ENCODE measurements at places on chromosomes 3 and 15. TPM values are rescaled to one million over a fixed set of nuclear protein-coding genes. Genes with fewer than 3 reads are reported as not detected.

DNA sequence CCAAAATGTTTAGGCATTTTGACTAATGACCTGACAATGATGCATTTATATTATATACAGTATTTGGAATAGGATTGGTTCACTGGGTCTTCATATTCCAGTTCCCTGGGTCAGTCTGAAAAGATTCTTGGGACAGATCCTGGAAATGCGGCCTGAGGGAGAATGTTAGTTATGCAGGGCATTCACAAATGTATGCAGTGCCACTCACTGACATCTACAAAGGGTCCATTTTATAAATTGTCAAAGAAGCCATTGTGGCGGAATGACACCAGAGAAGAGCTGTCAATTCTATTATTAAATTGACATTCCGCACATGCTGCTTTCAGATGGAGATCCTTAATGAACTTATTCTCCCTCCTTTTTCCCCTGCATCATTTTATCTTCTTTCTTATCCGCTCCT, 176.6 kb downstream of the VGLL3 start:
- no peak for DNase-seq

DNA sequence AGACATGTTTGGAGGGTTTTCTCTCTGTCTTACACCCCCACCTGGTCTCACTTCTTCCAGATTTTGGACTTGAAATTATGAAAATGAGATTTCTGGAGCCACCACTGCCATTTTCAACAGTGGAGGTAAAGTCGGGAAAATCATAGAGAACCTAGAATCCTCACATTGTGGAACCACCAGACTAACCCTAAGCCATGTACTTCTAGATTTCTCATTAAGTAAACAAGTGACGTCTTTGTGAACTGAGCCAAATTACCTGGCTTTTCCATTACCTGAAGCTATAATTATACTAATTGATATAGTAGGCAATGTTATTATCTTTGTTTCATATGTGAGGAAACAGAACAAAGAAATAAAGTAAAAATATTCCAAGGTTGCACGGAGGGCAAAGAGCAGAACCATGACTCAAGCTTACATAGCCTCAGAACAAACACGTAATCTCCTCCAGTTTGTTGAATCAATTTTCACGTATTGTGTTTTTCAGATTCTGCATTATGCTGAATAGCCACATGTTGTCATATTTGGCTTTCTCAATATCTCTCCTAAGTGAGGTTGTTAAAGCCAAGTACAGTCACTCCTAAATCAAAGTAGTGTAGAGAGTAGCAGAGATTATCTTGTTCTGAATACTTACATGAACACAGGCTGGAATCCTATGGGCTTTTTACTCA, 101.3 kb upstream of the CMC1 start:
- DNase-seq = peak; percentile 73

DNA sequence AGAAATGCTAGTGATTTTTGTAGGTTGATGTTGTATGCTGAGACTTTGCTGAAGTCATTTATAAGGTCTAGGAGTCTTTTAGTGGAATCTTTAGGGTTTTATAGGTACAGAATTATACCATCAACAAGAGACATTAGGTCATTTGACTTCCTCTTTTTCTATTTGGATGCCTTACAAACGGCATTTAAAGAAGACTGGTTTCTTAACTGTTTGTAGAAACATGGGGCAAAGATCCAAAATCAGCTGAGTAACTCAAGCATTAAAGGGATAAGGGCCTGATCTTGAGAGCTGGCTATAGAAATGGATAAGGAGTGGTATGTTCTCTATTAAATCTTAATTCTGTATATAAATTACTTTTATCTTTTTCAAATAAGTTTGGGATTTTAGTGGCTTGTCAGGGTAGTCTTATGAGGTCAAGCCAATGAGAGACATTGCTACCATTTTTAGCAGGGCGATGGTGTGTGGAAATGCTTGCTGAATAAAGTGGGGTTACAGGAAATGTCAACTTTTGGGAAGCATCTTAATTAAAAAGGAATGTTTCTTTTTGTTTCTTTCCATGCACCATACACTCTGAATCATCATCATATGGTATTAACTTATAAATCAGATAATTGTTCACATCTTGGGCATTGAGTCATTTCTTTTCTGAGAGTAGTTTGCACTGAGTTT, 197.7 kb upstream of the GBE1 start:
- no peak for DNase-seq

GRCh38 chr3:82143661-82144412, 382.4 kb upstream of the GBE1 start:
- DNase-seq = no peak

GRCh38 chr3:46725621-46726314, 8.1 kb upstream of the PRSS50 start:
- no peak for DNase-seq

DNA sequence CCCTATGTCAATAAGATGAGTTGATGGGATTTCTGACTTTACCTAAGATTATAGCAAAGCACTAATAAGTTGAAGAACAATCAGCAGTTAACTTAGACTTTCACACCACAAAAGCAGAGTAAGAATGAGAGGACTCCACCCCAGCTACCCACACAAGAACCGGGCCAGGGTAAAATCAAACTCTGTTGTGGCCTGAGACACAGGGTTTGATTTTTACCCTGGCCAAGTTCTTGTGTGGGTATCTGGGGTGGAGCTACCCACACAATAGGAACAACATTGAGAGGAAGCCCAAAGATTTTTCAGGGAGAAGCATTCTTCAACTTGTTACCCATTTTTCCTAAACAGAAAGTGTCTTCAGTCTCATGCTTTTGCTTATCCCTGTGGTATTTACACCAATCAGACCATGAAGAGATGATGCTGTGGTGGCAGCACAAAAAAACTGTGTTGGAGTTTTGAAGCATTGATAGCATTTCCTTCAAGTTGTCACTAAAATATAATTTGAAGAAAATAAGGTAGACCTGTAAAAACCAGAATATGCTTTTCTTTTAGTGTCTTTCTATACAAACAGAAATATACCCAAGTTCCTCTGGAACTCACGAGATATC, 25.6 kb downstream of the CPOX start:
- DNase-seq = no peak

- DNase-seq = no peak
These were observed 3.3 kb downstream of the FAM43A start for GRCh38 chr3:194688946-194689345.

- no peak for DNase-seq
These were observed 39.8 kb downstream of the CD200R1L start for GRCh38 chr3:112806903-112807302.

DNA sequence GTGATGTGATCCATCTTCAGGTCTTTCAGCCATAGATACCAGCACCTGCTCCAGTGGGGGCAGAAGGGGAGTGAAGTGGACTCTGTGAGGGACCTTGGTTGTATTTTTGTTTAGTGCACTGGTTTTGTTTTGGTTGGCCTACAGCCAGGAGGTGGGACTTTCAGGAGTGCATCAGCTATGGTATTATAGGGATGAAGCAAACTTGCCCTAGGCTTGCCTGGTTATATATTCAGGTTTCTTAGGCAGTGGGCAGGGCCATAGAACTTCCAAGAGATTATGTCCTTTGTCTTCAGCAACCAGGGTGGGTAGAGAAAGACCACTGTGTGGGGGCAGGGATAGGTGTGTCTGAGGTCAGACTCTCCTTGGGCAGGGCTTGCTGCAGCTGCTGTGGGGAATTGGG, 337.3 kb upstream of the SGO1 start:
- DNase-seq = no peak

DNA sequence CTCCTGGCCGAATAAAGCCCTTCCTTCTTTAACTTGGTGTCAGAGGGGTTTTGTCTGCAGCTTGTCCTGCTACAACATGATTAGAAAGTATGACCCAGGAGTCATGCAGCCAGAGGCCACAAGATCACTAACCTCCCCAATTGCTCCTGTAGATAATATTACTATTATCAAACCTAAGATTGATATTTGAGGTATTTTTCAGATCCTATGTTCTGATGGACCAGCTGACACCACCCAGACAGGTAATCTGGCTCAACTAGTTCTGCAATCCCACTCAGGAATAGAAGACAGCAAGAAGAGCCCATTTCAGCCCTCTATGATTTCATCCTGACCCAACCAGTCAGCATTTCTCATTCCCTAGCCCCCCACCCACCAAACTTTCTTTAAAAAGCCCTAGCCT, 23.3 kb upstream of the LIMD1 start:
- DNase-seq = no peak

DNA sequence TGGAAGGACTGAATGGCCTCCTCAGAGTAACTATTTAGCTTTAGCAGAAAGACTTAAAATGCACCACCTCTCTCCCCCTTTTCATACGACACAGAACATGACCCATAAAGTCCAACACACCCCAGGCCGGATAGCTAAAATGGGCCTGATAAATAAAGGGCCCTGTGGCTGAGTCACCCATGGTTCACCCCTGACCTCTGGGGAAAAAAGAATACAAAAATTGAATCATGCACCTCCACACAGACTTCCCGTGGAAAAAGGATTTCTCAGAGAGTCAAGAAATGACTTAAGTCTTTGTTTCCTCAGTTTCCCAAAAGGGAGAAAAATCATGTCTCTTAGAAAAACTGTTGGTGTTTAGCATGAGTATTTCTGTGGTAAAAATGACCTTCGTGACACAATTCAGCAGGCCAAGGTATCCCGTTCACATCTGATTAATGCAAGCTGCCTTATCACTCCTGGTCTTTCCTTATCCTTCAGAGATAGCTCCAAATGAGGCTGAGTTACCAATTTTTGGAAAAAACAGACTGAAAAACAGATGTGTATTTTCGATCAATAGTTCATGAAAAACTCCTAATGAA, 34.0 kb upstream of the ARHGEF3 start:
- no peak for DNase-seq

DNA sequence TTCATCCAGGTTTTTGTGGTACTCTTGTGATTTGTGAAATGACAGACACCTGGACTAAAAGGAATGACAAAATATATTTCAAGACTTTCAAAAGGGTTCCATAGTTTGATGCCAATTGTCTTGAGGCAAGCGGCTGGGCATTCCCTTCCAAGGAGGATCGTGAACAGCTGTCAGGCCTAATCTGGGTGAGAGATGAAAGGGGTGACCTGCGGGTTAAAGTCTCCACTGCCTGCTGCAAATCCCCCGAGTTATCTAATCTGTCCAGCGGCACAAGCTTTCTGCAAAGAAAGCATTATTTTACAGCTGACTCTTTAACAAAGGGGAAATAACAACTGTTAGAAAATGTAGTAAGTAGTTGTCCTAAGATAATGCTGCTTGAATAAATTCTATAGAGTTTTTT, 128.7 kb upstream of the MB21D2 start:
- DNase-seq = no peak

DNA sequence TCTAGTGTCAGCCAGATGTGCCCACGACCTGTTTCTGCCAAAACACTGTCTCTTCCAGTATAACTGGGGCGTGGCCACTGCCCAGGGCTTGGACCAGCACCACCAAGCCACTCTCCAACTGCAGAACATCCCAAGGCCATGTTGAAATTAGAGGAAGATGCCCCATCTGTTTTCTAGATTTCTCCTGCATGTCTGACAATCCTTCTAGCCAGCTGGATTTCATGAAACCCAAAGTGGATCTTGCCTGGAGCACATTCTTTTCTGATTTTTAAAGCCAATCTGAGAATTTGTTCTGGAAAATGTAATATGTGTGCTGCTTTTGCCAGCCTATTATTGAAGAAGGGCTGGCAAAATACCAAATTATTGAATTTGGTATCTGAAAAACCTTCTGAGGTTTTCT, 182.5 kb downstream of the SLCO3A1 start:
- no peak for DNase-seq

DNA sequence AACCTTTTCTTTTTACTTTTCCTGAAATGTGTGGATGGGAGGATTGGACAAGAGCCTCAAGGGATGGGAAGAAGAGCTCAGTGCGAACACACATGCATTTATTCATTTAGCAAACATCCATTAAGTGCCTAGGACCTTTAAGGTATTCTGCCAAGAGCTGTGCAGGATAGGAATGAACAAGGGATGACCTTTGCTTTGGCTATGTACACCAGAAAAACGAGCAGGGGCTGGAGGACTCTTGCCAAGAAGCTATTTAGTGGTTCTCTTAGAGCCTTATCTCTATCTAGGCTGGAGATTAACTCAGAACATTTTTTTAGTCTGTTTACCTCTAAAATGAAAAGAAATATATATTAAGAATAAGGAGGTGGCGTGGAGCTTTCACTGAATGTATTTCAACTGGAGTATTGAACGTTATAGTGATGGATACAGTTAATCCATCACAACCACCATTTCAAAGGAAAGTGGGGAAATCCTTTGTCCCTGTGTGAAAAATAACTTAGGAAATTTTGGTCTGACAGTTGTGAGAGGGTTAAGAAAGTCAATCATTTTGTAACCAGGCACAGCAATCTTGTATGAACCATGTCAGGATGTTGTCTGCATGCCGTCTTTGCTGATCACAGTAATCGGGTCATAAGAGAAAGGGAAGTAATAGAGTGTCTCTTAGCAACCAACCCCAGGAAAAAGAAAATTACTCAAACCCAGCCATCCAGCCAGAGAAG, 279.0 kb downstream of the LPP start:
- no peak for DNase-seq

DNA sequence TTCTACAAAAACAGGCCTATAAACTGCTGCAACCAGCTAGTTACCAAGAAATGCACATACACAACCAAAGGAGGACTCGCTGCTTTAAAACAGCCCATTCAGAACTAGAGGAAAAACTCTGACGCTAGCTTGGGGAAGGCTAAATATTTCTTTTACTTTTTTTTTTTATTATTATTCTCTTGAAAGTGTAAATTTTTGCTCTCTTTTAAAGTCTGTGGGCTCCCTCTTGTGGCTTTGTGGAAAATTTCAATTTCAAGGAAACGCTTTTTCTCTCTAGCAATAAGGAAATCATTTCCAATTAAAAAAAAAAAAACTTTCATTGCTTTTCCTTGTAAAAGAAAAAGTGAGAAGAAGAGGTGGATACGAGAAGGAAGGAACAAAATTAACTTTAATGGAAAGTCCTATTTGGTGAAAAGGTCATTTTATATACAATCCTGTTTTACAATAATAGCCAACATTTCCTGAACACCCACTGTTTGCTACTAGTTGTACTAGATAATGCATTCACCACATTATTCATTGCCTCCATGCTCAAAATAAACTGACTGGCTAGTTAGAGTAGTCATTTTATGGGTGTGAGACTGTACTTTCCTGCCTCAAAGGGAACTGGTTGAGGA, 51.2 kb upstream of the SAMMSON start:
- peak; percentile 4 for DNase-seq

DNA sequence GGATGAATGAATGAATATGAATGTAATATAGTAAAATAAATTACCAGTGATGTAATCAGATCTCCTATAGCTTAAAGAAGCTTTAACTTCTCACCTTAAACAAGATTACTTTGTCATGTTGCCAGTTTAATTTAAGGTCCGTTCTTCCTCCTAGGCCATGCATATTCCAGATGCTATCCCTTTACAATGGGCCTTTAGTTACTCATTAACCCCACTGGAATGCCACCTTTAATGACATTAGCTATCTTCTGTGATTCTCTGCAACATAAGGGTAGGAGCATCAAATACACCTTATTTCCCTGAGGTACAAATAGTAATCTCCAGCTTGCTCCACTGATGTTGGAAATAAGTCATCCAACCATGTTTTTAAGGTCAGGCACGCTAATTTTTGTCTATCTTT, 63.0 kb upstream of the TIMP4 start:
- peak; percentile 68 for DNase-seq

The TRPM1 gene
- total RNA-seq = not detected

The ZBED2 gene
- total RNA-seq = not detected

The REC114 gene
- not detected for total RNA-seq

The COL6A5 gene
- total RNA-seq = not detected

The MINAR1 gene
- total RNA-seq = 0.15 TPM

Measured in HepG2 (cell line).